ENCODE measurements at places on chromosomes 13 and 19.

GRCh38 chr13:79776531-79777295 is 295.8 kb downstream of the NDFIP2 start:
- DNase-seq, result no peak

DNA sequence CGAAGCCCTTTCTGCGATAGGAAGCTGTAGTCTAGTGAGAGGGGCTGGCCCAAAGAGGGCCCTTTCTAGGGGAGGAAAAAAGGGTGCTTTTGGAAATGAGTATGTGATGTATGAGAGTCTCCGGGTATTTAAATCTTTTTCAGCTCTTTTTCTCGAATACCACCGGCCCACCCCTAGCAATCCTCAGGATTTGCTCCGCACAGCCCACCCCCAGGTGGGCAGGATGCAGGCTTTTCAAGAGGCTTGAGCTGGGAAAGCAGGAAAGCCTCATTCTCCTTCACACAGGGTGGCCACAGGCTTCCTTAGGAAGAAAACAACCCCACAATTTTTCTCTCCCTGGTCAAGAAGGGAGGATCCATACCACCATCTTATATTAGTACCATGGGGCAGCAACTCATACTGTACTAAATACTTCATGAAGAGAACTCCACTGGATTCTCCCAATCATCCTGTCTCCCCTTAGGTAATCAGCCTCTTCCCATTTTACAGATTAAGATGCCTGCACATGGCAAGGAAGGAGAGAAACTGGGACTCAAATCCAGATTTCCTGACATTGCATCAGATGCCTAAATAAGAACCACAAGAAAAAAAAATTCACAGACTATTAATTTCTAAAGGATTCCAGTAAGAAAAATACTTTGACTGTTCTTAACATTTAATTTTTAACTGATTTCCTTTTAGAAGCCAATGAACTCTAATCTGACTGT is 84.4 kb downstream of the STK24 start:
- no peak for DNase-seq

- no peak for DNase-seq
Observed at GRCh38 chr13:40170982-40171381, 495.5 kb downstream of the FOXO1 start.

GRCh38 chr13:100734194-100734720 is 59.7 kb upstream of the TMTC4 start:
- DNase-seq, result no peak

- no peak for DNase-seq
Observed at GRCh38 chr19:19192910-19193423, 909 bp downstream of the RFXANK start.

DNA sequence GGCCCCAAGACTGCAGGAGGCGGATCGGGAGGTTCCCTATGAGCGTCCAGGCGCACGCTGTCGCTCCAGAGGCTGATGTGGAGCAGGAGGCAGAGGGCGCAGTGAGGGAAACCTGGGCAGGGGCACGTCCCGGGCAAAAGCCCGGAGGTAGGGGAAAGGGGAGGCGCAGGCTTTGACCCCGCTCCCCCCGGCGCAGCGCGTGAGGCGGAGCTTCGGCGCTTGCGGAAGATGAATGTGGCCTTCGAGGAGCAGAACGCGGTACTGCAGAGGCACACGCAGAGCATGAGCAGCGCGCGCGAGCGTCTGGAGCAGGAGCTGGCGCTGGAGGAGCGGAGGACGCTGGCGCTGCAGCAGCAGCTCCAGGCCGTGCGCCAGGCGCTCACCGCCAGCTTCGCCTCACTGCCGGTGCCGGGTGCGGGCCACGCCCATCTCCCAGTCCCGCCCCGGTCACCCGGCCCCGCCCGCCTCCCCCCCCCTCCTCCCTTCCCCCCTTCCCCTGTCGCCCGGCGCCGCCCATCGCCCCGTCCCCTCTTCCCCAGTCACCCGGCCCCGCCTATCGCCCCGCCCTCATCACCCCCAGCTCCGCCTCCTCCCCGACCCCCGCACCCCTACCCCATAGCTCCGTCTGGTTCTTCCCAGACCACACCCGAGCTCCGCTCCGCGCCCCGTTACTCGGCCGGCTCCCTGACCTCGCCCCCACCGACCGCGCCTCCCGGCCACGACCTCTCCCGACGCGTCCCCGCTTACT is 4.1 kb downstream of the HMG20B start:
- DNase-seq, result no peak

Measured in progenitor cell of endocrine pancreas (in vitro differentiated cells).